Stimulated activated CD4-positive, alpha-beta T cell treated with anti-CD3 and anti-CD28 coated beads, Interleukin-15, amount 100 ng/mL, for 1 hour (primary cell): ENCODE measurements at places on chromosomes 7 and 10.

DNA sequence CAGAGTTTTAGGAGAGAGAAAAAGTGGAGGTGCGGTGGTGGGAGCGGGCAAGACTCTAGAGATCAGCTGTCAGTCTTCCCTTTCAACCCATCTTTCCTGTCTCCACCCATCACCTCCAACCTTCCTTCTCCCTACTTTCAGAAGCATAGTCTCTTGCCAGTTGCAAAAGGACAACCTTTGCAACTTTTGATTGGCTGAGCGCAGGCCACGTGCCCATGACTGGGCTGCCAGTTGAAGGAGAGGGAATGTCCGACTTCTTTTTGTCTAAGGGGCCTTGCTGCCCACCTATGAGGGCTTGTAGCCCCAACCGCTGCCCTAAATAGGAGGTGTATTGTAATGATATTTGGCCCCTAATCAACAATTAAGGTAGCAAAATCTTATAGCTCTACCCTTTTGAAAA is 12.6 kb downstream of the CYP26A1 start:
- no peak for DNase-seq

GRCh38 chr10:43976292-43976691 is 327.6 kb upstream of the ZNF32 start:
- DNase-seq, result no peak

GRCh38 chr10:132611026-132611910 is 73.7 kb downstream of the INPP5A start:
- no peak for DNase-seq

GRCh38 chr7:23672033-23672432 is 8.0 kb upstream of the FAM221A start:
- DNase-seq, result no peak

DNA sequence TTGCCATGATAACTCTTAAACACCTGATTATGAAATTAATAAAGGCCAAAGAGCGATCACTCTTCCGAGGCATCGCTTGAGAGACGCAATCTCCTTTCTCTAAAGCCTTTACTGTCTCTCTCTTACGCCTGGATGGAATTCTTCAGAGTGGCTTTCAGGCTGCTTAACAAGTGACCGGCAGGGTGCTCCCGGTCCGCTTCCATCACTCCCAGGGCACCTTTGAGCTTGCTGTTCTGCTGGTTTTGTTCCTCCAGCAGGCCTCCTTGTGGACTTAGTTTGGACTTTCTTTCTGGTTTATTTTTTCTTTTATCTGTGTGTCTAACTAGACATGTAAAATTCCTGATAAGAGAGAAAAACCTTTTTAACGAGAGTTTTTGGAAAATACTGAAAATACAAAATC is 60.9 kb downstream of the MRPL32 start:
- no peak for DNase-seq

- DNase-seq, result no peak
These were observed 370.8 kb downstream of the WDR11 start for GRCh38 chr10:121221991-121222390.

- no peak for DNase-seq
These were observed 58.2 kb upstream of the SLC25A13 start for GRCh38 chr7:96380111-96380512.

DNA sequence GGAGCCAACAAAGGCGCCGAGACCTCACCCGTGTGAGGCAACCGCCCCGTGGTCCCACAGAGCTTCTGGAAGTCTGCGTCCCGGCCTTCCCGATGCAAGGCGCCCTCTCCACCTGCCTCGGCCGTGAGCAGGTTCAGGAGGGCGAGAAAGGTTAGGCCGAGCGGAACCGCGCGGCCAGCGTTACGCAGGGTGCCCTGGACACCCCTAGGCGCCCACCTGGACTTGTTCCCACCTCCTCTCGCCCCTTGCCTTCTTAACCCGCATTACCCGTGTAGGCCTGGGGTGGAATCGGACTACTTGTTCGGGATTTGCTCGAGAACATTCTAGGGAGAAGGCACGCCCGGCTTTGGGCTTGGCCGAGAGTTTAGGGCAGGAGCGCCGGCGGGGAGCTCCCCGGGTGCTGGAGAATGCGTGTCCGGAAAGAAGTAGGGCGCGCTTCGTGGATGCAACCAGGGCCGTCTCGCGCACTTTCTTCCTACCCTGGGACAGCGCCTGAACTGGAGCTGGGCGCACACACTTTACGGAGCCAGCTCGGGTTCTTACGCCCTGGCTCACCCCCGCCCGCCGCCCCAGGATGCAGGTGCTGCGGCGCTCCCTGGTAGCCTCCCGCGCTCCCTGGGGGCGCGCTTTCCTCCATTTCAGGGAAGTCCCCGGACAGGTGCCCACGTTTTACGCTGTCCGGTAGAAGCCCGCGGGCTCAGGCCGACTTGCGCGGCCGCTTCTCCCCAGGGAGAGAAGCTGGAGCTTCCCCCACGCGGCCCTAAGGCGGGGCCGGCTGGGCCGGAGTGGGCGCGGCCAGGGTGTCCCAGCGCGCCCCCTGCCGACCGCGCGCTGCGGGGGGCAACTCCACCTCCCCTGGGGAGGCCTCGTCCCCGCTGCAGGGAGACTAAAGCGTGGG is 74.5 kb downstream of the INSIG1 start:
- DNase-seq, result no peak

DNA sequence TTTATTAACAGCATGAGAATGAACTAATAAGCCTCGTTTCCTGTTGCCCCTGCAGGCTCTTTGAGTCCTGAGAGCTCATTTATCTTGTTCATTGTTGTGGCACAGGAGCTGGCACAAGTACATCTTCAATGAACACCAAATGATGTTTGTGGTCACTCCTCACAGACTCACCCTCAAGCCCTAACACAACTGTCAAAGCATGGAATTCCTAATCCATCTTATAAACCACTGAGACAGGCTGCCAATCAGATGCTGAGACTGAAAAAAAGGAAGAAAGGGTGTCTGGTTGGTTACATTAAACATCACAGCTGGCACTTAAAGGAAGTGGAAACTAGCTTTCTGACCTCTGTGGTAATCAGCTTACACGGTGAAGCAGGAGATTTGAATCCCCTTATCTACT is 7.7 kb upstream of the CCDC172 start:
- DNase-seq, result no peak

GRCh38 chr7:99860281-99861127 is 16.3 kb downstream of the OR2AE1 start:
- no peak for DNase-seq

DNA sequence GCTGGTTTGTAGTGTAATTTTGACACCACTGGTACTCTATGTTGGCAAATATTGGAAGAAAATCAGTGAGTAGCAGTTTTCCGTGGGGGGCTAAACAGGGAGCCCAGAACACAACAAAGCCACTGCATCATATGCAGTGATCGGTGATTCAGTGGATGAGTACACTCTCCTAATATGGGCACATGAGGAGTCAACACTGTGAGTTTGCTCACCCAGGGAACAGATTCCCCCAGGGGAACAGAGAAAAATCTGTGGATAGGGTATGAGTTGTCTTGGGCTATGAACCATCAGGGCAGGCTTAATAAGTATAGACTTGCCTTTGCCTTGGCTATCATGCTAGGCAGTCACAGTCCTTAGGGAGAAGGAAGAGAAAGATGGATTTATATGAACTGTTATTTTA is 227.7 kb upstream of the SEMA3E start:
- DNase-seq, result no peak

GRCh38 chr7:113197274-113197673 is 78.9 kb upstream of the SMIM30 start:
- DNase-seq, result no peak

DNA sequence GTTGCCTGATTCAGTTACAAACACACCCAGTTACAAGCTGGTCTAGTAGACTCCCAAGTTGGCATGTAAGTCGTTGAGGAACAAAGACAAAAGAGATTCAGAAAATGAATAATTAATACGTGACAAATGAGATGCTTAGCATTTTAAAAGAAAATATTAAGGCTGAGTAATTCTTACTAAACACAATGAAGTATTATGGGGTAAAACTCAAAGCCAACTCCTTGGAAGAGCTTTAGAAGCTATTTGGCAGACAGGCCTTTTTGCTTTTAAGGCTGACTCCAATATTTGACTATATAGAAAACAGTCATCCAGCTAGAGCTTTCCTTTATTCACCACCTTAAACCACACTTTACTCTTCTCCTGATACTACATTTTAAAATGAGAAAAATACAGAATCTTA is 5.4 kb downstream of the TRDMT1 start:
- no peak for DNase-seq
